ENCODE measurements at places on chromosomes 6 and 20. TPM values are rescaled to one million over a fixed set of nuclear protein-coding genes. Genes with fewer than 3 reads are reported as not detected.

Gene THEMIS
- total RNA-seq: 0.09 TPM

Gene HECA
- total RNA-seq: 26.9 TPM

Gene GPR6
- total RNA-seq: 0.27 TPM

Gene CEP57L1
- 58.4 TPM for total RNA-seq

Gene HRH3
- total RNA-seq: 1.7 TPM

Gene NHSL1
- total RNA-seq: 51.8 TPM

Gene AVP
- not detected for total RNA-seq

Gene PGC
- total RNA-seq: 0.36 TPM

Gene SPDEF
- 0.18 TPM for total RNA-seq

Gene SCRT2
- total RNA-seq: 2.9 TPM

Gene TMEM170B
- total RNA-seq: 42.9 TPM

Gene WDR27
- total RNA-seq: 65.5 TPM

Gene ULBP3
- 4.2 TPM for total RNA-seq

Gene ADTRP
- not detected for total RNA-seq

Gene CFAP206
- total RNA-seq: 6.5 TPM

Gene ANGPT4
- 0.09 TPM for total RNA-seq

Gene C6orf132
- total RNA-seq: not detected

All from cerebellum (tissue), 4 donors.